A549 treated with RU486 at 1 μM for 4 hours (cell line): ENCODE measurements at places on chromosomes 7 and 10. TPM values are rescaled to one million over a fixed set of nuclear protein-coding genes. Genes with fewer than 3 reads are reported as not detected.

Gene JAKMIP3
- 1.2 to 1.9 TPM (median 1.6 TPM) in 5 replicates for total RNA-seq

Gene BET1
- 25.1 to 29.5 TPM (median 25.7 TPM) in 5 replicates for total RNA-seq

Gene TMEM254
- 17.3 to 21.3 TPM (median 18.8 TPM) in 5 replicates for total RNA-seq

Gene SFRP5
- total RNA-seq = 1.9 to 2.5 TPM (median 2.3 TPM) in 5 replicates

Gene HILPDA
- 21.3 to 25.3 TPM (median 24.5 TPM) in 5 replicates for total RNA-seq

Gene SLC18A3
- not detected in 5 replicates for total RNA-seq
